Glutamatergic neuron (in vitro differentiated cells): ENCODE measurements at places on chromosomes 3 and 15.
A peak's percentile ranks its signal among the peaks of the same experiment; 100 is the strongest.

DNA sequence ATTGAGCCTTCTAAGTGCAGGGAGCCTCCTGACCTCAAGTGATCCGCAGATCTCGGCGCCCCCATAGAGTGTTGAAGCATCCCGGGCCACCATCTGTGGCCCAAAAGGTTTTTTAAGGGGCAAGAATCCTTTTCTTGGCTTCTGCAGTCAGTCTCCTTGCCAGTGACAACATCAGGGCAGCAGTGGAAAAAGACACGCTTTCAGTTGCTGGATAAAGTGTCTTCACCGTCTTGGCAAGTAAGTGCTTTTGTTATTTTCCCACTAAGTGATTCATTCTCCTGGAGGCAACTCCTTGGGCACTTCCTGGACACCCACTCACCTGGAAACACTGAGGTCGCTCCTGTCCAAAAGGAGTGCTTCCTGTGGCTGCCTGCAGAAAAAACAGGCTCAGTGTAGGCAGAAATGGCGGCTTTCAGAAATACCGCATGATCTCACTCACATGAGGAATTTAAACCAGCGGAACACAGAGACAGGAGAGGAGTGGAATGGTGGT, 71.7 kb upstream of the ABHD2 start:
- no peak for DNase-seq

DNA sequence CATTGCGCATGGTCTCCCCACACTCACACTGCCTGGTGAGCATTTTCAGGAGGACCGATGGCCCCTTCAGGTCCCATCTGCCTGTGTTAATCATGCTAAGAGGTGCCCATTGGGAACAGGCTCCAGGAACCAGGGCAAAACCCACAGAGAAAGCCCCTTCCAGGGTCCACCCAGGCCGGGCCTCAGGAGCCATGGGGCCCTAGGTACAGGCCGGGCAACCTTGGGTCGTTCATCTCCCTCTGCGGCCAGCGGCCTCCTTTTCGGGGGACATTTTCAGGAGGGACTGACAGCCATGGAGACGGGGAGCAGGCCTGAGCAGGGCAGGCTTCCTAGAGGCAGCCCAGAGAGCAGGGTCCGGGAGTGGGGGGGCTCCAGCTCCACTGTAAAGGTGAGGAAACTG, 68.0 kb upstream of the TAMM41 start:
- DNase-seq = no peak

- no peak for DNase-seq
These were observed 105.1 kb downstream of the MEX3B start for GRCh38 chr15:81940467-81941451.

- DNase-seq = peak; percentile 13
These were observed 140.0 kb upstream of the MEF2A start for GRCh38 chr15:99425657-99426301.

DNA sequence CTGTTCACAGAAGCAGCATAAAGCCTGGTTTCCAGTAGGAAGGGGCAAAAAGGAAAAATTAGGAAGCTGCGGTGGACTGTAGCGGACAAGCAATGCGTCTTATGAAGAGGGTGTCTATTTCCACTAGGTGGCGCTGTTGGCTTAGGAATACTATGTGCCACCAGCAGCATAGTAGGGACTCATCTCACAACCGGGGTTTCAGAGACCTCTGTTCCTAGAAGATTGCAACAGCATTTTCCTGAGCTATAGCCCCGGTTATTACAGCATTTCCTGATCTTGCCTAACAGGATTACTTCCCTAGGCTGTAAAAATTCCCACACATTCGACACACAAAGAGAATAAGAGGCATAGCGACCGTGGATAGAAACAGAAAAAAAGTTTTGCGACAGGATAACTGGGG, 683.0 kb downstream of the TBL1XR1 start:
- no peak for DNase-seq

DNA sequence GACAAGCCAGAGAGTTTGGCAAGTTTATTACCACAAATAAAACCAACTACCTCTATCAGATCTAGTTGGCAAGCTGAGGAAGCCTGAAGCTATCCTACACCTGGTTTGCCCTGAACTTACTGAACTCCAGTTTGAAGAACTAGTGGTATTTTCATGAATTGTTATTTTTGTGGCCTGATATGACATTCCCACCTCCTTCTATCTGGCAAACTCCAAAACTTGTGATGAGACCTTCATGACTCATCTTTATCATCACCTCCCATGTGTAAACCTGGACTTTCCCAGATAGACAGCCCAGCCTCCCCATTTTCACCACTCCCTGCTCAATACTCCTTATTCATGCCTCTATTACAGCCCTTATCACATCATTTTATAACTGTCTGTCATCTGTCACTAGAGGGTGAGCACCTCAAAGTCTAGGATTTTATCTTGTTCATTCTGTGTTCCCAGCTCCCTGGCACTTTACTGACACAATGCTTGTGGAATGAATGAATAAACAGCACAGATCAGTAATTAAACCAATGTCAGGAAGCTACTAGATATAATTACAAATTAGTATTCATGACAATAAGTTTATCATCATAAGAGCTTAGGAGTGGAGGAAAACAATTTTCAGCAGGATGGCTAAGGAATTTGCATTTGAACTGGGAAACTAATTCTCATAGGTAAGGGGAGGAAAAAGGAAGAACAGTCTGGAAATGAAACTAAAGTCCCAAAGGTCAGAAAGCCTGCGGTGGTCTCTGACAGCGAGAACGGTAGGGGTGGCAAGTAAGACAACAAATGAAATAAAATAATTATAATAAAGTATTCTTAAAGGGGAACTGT, 13.2 kb upstream of the TRANK1 start:
- DNase-seq = no peak
